Stimulated activated CD8-positive, alpha-beta memory T cell treated with anti-CD3 and anti-CD28 coated beads, Interleukin-15, amount 100 ng/mL, for 4 hours (primary cell): ENCODE measurements at places on chromosomes 5 and 9.

DNA sequence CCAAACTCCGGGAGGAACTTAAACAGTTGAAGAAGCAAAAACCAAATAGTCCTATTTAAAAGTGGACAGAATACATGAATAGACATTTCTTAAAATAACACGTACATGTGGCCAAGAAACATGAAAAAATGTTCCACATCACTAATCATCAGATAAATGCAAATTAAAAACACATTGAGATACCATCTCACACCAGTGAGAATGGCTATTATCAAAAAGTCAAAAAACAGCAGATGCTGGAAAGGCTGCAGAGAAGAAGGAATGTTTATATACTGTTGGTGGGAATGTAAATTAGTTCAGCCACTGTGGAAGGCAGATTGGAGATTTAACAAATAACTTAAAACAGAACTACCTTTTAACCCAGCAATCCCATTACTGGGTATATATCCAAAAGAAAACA lies 283.0 kb upstream of the IZUMO3 start:
- no peak for DNase-seq

GRCh38 chr5:139543423-139543991 lies 17.6 kb upstream of the UBE2D2 start:
- peak; percentile 7 for DNase-seq

DNA sequence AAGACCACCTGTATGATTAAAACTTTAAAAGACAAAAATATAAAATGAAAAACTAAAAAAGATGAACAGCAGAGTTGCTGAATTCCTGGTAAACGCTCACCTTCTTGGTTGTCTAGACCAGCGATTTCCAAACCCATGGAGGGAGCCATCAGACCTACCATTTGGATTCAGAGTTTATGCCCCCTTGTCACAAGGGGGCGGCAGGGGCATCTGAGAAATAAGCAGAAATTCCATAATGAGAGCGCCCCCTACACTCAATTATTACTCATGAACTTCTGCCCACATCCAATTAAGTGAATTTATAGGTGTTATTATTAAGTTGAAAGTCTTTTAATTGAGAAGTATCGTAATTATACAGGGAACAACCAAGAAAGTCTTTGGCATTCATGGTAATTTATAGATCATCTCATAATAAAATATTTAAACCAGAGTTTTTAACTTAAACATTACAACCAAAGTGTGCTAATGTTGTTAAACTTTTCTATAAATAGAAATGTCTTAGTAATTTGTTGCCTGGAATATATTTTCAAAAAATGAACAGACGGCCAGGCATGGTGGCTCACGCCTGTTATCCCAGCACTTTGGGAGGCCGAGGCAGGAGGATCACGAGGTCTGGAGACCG lies 35.2 kb upstream of the SPATA31C2 start:
- DNase-seq = peak; percentile 21

DNA sequence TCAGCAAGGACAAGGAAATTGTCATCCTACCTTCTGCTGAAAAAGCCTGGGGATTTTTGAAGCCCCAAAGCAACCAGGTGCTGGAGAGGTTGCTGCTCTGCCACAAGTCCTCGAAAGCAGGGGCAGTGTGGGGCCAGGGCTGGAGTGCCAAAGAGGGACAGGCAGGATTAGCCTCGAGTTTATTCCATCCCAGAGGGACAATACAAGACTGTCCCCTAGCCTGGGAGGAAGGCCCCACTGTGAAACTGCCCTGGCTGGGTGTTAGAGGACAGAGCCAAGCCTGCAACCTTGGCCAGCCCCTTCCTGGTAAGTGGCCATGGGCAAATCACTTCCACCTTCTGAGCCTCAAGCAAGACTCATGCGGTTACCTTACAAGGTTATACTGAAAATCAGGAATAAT lies 55.1 kb downstream of the WHRN start:
- no peak for DNase-seq

DNA sequence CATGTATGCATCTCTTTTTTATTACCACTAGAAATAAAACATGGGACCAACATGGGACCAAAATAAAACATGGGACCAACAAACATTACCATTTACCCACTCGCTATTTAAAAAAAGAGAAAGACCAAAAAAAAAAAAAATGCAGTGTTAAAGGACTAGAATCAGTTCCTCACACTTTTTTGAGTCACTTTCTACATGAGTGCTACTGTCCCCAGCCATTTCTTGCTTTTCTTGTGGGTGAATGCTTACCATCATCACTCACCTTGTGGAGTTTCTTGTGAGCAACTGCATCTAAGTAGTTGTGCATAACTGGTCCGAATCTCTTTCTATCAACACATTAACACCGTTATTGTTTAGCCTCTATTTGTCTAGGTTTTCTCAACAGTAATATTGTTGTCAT lies 493.6 kb upstream of the RIOK2 start:
- no peak for DNase-seq

- DNase-seq = no peak
Observed at GRCh38 chr5:53180538-53180937, 71.0 kb upstream of the MOCS2 start.

- DNase-seq = no peak
Observed at GRCh38 chr5:134022333-134022732, 17.6 kb upstream of the VDAC1 start.

GRCh38 chr5:145848854-145849253 lies 13.7 kb upstream of the PRELID2 start:
- no peak for DNase-seq

GRCh38 chr5:119292701-119293515 lies 62.9 kb upstream of the TNFAIP8 start:
- no peak for DNase-seq

GRCh38 chr9:27386571-27387091 lies 89.7 kb upstream of the EQTN start:
- no peak for DNase-seq

DNA sequence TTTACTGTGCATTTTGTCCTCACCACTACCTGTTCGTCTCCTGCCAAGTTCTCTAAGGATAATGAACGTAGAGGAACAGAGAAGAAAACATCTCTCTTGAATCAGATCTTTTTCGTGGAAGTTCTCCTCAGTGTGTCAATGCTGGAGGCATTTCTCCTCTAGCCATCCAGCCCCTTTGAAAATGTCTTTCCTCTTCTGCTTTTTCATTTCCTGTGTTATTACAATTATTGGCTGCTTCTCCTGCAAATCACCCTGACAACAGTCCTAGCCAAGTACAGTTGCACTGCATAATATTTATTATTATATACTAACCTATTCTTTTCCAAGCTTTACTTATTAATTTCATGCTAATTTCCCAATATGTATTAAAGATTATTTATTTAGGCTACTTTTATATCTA lies 61.8 kb upstream of the TRPM3 start:
- no peak for DNase-seq

DNA sequence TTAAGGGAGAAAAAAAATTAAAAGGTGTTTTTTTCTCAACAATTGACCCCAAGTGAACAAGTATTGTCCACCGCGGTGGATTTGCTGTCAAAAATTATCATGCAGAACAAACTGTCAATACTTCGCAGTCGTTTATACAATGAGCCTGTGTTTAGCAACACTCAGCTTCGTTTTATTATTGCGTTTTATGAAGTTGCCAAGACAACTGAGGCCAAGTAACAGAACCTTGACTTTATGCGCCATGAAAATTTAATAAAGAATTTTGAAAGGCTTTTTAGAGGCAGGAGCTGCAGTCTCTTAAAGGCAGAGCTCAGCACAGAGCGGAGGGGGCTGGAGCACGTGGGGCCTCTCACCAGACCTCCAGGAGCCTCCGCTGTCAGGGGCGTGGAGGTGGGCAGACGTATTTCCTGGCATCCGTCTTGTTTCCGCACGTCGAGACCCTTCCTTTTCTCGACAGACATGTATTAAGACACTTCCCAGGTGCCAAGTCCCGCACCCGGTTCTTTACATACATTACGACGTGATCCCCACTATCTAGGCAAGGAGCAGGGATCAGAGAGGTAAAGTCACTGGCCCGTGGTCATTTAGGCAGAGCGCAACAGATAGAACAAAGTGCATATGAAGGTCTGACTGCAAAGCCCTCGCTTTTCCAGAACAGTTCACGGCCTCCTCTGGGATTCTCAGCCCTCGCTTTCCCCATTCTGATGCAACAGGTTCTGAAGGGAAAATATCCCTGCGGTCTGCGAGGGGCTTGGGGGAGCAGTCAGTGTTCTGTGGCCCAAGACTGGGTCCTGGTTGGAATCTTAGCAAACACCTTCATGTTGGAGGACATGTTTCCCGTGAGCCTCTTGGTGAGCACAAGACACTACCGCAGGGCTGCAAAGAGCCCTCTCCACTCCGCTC lies 164.4 kb downstream of the DAB2IP start:
- DNase-seq = no peak

DNA sequence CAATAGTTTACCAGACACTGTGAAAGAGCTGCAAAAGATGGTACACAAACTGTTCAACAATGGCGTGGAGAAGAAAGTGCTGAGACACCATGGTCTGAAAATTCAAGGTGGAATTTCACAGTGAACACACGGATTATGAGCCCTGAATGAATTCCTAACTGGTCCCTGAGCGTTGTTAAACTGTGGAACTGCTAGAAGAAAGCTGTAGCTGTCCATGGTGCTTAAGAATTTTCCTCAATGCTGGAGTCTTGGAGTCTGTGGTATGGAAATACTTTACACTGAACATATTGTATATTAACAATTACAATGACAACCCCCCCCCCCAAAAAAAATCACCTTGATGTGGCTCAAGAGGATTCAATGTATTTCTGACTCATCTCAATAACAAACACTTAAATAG lies 68.5 kb downstream of the SLC24A2 start:
- DNase-seq = no peak

GRCh38 chr5:173963182-173963838 lies 25.7 kb upstream of the C5orf47 start:
- no peak for DNase-seq

DNA sequence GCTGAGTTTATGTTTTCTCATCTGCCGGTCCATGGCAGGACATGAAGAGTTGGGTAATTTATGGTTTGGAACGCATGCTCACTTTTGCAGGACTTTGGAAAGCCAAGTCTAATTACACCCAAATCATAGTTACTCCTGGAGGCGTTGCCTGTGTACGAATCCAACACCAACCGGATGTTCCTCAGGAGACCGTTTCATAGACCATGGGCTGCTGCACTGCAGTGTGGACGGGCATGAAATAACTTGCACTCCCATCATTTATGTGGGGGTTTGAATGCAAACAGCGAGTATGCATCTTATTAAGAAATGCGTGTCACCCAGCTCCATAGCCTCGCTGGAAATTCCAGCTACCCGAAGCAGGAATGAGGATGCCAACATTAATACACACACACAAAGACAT lies 96.1 kb upstream of the IRX2 start:
- DNase-seq = no peak

- no peak for DNase-seq
Observed at GRCh38 chr9:83622939-83623678, at the start of gene IDNK. Gene IDNK, plus strand, starts transcription at chr9:83623143. Its CDS starts 29 bp downstream, at chr9:83623172.

DNA sequence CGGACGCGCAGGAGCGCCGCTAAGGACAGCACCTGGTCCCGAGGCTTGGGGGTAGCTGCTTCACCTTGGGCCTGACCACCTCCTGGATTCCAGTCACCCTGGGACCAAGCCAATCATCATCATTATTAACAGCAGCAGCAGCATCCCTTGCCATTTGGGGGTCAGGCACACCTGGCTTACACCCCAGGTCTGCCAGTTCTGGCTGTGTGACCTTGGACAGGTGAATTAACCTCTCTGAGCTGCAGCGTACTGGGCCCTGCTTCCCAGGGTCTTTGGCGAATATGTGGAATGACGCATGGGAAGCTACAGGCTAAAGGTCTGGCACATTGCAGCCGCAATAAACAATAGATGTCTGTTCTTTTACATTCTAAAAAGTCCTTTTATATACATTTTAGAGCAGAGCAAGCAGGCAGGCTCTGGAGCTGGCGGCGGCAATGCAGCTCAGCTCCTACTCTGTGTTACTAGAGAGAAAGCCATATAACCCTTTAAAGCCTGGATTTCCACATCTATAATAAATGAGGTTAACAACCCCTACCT lies 97.8 kb upstream of the CPLX2 start:
- DNase-seq = no peak

DNA sequence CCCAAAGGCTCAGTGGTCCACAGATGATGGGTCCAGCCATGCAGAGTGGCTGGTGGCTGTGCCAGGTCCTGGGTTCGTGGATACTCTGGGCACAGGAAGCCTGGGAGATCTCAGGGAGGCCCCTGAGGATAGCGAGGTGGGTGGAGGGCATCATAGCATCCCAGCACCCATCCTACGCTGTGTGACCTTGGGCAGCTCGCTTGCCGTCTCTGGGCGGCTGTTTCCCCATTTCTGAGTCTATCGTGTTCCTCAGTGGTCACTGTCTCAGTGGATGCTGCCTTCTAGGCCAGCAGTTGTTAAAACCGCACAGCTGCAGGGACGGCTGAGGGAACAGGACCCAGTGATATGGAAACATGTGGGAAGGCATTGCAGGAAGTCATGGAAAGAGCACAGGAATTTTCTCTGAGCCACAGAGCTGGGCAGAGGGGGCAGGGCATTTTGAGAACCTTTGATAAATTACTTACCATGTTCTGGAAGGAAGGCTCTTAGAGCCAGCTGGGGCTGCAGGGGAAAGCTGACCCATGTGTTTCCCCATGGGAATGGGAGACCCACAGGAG lies 86.4 kb upstream of the COL5A1 start:
- no peak for DNase-seq

DNA sequence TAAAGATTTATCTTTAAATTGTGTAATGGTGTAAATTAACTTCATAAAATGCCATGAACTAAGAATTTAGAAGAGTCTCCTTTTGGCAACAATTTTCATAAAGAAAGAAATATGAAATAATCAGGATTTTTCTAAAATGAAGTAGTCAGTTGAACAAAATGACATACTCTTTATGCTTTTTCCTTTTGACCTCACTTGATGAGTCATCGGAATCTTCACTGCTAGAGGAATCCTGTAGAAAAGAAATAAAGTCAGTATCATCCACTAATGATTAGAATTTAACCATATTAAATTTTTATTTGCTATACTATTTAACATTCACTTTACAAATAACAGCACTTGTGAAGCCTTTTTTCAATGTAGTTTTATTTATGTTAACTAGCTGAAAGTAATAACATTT lies 26.1 kb downstream of the CHD1 start:
- no peak for DNase-seq

GRCh38 chr5:40409601-40410000 lies 270.1 kb upstream of the PTGER4 start:
- DNase-seq = no peak

DNA sequence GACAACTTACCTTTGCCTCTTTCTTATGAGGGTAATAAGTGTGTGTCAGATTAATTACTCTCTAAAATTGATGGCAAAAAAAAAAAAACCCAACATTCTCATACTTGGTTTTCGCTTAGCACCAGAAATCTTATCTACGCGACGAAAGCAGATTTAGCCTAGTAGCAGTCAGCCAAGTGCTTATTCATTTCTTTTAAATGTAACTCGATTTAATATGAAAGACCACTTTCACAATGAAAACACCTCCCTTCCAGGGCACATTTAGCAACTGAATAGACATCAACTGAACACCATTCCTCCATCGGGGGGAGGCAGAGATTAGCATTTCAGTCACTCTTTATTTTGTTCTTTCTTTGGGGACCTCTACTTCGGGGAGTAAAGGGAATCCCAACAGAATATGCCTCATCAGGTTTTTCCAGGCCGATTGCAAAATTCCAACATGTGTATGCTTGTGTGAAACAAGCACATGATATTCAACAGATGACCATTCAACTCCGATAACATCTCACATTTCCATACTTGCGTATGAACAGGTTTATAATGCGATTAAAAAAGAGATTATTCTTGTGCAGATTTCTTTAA lies 124.1 kb upstream of the RETREG1 start:
- DNase-seq = no peak

GRCh38 chr9:127744398-127745110 lies 9.5 kb upstream of the TOR2A start:
- no peak for DNase-seq

- no peak for DNase-seq
Observed at GRCh38 chr5:142036918-142037317, 24.1 kb upstream of the GNPDA1 start.

- DNase-seq = no peak
Observed at GRCh38 chr9:84966876-84967830, 297.6 kb downstream of the NTRK2 start.
